ENCODE measurements at places on chromosomes 3 and 15. TPM values are rescaled to one million over a fixed set of nuclear protein-coding genes. Genes with fewer than 3 reads are reported as not detected.

Gene LSAMP
- polyA plus RNA-seq, result 0.12 TPM

Gene SLC9C1
- not detected for polyA plus RNA-seq

DNA sequence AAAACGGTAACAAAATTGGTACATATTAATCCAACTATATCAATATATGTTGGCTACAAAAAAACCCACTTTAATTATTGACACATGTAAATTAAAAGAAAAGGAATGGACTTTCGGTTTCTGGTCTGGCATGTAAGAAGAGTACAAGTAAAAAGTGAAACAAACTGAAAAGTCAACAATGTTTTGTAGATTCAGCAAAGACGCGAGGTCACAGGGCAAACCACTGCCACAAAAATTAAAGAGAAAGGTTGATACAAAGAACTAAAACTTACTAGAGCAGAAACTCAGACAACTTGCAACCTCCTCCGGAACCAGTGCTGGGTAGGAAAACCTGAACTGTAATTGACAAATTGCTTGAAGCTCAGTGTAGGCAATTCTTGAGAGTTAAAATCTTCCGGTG, 110.6 kb upstream of the ARPP21 start:
- no peak for DNase-seq

- no peak for DNase-seq
These were observed 199.2 kb upstream of the SLC2A2 start for GRCh38 chr3:171225708-171226107.

Gene GNAT1
- not detected for polyA plus RNA-seq
